ENCODE measurements at places on chromosomes 11 and 22.

GRCh38 chr11:58498464-58498863, 9.4 kb downstream of the OR5B21 start:
- DNase-seq = no peak

DNA sequence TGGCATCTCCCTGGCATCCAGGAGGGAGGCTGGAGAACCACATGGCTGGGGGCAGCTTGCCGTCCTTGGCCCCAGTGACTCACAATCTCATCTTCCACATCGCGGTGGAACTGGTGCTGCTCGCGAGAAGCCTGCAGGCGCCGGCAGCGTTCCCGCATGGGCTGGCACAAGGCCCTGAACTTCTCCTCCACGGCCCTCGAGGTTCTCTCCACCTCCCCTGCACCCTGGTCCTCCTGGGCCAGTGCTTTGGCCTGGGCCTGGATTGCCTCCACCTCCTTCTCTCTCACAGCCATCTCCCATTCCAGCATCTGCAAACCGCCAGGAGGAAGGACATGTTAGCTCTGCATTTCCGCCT, 16.3 kb upstream of the RBM4B start:
- no peak for DNase-seq

GRCh38 chr11:31414338-31414737, 44.7 kb downstream of the DNAJC24 start:
- DNase-seq = no peak

GRCh38 chr22:28410050-28410816, 269.4 kb downstream of the TTC28 start:
- DNase-seq = no peak
